Activated CD4-positive, CD25-positive, alpha-beta regulatory T cell treated with anti-CD3 and anti-CD28 coated beads, Interleukin-2, amount 50 U/mL, for 16 hours (primary cell): ENCODE measurements at places on chromosomes 11 and 22.
A peak's percentile ranks its signal among the peaks of the same experiment; 100 is the strongest.

GRCh38 chr11:19345848-19346681 lies 105.3 kb upstream of the E2F8 start:
- no peak for DNase-seq

DNA sequence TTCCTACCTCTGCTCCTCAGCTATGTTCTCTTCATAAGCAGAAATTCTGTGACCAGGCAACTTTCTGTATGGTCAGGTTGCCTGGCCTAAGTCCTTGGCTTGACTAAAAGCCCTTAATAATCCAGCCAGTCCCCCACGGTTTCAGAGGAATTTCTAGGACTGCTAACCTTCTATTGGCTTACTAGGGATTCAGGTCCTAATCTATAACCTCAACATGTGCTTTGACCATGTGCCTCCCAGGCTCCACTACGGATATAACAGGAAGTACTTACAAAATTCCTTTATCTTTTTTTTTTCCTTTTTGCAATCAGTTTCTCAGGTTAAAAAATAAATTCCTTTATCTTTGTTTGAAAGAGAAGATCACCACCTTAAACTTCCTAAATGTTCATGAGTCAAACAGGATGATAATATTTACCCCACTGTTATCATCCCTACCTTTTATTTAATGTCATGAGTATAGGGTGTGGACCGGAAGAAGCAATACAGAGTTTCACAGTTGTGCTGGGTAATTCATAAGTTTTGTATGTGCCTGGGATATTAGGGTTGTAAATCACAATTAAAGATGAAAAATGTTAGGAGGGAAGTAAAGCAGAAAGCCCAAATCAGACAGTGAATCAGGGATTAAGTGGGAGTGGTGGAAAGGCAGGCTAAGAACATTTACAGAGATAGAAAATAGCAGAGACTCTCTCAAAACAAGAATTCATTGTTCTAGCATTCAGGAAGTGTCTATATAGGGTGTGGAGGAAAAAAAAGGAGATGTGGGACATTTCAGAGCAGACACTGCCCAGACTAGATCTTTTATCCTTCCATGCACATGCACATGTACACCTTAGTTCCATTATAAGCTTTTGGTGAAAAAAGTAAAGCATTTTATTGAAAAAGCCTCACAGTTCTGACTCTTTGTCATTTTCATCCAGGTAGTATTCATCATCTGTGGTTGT lies 10.7 kb upstream of the POGLUT3 start:
- DNase-seq: no peak

DNA sequence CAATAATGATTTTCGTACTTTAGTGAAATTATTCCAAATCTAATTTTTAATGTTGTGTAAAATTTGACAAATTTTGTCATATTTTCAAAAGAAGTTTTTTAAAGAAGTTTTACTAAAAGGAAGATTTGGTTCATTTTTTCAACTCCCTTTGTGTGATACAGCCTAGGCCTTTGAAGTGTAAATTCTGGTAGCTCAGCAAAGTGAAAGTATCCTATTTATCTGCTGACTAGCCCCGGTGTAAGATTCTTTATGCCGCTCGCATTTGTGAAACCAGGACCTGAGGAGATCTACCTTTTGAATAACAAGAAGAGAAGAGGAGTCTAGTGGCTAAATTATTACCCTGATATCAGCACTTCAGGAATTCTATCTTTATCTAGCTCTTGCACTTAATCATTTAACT lies 177.4 kb downstream of the JRKL start:
- no peak for DNase-seq

- DNase-seq: peak; percentile 49
Measured at GRCh38 chr11:35040221-35040942, 98.6 kb upstream of the CD44 start.

GRCh38 chr11:82976786-82977185 lies 75.2 kb downstream of the DDIAS start:
- DNase-seq: no peak

DNA sequence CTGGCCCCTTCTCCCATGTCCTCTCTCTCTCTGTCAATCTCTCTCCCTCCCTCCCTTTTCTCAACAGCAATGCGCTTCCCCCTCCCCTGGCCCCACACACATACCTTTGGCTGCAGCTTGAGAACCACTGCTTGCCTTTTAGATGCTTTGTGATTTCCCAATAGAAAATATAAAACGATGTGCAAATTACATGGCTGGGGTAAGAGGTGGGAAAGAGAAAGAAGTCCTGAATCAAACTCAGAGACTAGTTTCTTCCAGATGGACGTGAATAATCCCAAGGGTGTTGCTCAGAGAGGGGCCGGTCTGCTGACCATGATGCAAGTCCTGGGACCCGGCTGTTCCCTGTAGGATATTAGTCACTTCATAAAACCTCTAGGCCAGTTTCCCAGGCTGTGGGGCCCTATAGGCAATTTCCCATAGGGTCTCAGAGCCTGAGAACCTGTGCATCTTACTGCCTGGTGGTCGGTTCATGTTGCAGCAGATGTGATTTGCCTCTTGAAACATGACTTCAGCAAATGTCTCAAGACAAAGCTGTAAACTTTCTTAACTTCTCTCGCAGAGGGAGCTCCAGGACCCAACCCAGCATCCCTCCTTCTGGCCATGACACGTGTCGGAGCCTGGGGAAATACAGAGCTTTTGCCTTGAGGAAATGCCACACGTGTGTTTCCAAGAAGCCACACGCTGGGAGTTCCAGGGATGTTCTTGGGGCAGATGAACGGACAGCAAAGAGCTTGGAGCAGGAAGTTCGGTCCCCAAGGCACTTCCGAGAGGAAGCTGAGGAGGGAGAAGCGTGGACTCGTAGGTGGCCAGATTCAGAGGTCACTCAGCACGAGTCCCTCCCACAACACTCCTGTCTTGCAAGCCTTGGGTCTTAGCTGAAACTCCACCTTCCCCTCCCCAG lies 34.5 kb upstream of the ETS1 start:
- no peak for DNase-seq

DNA sequence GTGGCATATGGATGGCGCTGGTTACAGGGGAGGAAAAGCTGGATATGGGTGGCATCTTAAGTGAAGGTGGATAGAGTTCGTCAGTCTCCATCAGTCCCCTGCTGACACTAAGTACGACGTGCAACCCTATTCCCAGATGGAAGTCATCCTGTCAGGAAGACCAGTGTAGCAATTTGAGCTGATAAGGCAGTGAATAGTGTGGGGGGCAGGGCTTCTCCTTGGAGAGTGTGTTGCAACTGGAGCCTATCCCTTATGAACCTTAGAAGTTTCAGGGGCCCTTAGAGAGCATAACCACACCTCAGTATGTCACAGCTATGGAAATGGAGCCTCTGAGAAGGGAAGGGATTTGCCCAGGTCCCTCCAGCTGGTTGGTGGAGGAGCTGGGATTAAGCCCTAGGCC lies 36.1 kb upstream of the ANKK1 start:
- DNase-seq: no peak

GRCh38 chr22:48740086-48740730 lies 1087.5 kb downstream of the BRD1 start:
- no peak for DNase-seq

GRCh38 chr11:33067294-33067693 lies 27.9 kb downstream of the TCP11L1 start:
- no peak for DNase-seq

DNA sequence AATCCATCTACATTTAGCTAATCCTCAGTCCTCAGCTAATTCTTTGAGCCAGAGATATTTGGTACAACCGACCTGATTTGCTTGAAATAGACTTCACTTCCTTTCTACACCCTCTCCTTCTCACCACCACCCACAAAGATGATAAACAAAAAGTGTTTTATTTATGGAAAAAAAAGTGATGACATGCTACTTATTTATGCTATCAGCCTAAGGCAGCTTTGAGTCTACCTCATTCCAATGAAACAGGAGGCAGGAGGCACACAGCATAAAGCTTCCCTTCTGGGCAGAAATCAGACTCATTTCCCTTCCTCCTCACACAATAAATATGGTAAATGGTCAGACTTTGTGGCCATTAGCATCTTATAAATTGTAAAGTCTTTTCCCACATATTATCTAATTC lies 325.7 kb downstream of the SOX6 start:
- DNase-seq: no peak

- no peak for DNase-seq
Measured at GRCh38 chr11:24697522-24698111, 200.8 kb downstream of the LUZP2 start.
